ENCODE measurements at places on chromosomes 7 and 10. TPM values are rescaled to one million over a fixed set of nuclear protein-coding genes. Genes with fewer than 3 reads are reported as not detected.

DNA sequence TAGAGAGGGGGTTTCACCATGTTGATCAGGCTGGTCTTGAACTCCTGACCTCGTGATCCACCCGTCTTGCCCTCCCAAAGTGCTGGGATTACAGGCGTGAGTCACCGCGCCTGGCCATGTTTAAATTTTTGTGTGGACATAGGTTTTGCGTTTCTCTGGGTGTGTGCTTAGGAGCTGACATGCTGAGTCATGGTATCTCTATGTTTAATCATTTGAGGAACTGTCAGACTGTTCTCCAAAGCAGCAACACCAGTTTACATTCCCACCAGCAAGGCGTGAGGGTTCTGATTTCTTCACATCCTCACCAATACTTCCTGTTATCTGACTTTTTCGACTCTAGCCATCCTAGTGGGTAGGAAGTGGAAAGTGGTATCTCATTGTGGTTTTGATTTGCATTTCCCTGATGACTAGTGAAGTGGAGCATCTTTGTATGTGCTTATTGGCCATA, 153.7 kb downstream of the DNAJB6 start:
- DNase-seq, result peak; percentile 9

GRCh38 chr10:80408242-80409101, at the start of gene PRXL2A:
PRXL2A (plus strand) TSS chr10:80408551; CDS start chr10:80420468, 11,917 bp downstream.
- peak; percentile 74 for DNase-seq

GRCh38 chr10:14691359-14691758, 83.3 kb downstream of the FAM107B start:
- no peak for DNase-seq

- no peak for DNase-seq
Observed at GRCh38 chr7:27181795-27182275, 3.2 kb downstream of the HOXA11 start.

GRCh38 chr10:69096045-69096444, 8.1 kb downstream of the SRGN start:
- no peak for DNase-seq

DNA sequence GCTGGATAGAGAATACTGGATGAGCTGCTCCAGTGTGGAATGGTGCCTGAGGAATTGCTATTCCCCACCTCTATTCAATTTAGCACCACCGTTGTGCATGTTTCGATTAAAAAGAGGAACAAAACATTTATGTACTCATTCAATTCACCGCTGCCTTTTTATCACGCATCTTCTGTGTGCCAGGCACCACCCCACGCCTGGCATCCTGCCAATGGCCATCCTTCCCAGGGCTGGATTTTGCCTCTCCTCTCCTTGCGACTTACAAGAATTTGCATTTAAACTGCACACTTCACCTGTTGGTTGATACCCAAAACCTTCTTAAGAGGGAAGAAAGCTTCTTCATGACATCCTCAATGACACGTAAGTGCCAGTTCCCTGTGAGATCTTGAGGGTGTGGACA, 110.2 kb upstream of the DPP6 start:
- DNase-seq, result no peak

GRCh38 chr10:48710647-48711275, 26.1 kb downstream of the WDFY4 start:
- DNase-seq, result no peak

GRCh38 chr10:3365630-3366029, 193.0 kb upstream of the PITRM1 start:
- no peak for DNase-seq

DNA sequence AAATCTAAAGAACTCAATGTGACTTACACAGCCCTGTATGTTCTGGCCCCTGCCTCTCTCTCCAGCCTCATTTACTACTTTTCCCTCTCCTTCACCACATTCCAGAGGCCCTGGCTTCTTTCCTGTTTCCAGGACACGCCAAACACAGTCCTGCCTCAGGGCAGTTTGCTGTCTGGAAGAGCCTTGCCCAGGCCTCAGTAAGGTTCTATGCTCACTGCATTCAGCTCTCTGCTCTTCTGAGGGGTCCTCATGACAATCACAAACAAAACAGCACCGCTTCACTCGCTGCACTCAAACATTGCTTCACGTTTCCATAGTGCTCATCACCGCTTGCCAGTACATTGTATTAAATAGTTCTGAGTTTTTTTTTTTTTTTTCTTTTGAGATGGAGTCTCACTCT, 35.1 kb upstream of the GARS1 start:
- peak; percentile 30 for DNase-seq

Gene CALD1
- polyA plus RNA-seq, result 190 TPM

Gene PON3
- 5.4 TPM for polyA plus RNA-seq

Gene VAX1
- not detected for polyA plus RNA-seq

Gene PCLO
- 0.62 TPM for polyA plus RNA-seq

Gene TUBB8
- 0.15 TPM for polyA plus RNA-seq

Gene IDI2
- not detected for polyA plus RNA-seq

Gene TSC22D4
- polyA plus RNA-seq, result 40.7 TPM

Gene LEP
- 0.08 TPM for polyA plus RNA-seq

Gene TWIST1
- 13.9 TPM for polyA plus RNA-seq
